Inflammatory macrophage (primary cell): ENCODE measurements at places on chromosomes 2 and 18.
A peak's percentile ranks its signal among the peaks of the same experiment; 100 is the strongest.

DNA sequence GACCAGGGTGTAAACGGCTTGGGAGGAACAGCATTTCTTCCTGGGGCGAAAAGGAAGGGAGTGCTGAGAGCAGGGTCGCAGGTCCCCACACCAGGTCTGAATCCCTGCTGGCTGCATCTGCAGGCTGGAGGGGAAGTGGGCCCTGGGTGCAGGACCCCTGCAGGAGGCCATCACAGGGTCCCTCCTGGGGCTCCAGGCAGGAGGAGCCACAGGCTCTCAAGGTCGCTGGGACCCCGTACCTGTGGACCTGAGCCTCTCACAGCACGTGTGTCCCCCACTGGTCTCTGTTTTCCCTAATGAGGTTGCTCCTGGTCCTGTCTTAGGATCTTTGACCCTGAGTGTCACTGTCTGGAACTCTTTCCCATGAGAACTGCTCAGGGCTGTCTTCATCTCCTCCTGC lies 147.8 kb upstream of the ZNF236 start:
- DNase-seq, result no peak

DNA sequence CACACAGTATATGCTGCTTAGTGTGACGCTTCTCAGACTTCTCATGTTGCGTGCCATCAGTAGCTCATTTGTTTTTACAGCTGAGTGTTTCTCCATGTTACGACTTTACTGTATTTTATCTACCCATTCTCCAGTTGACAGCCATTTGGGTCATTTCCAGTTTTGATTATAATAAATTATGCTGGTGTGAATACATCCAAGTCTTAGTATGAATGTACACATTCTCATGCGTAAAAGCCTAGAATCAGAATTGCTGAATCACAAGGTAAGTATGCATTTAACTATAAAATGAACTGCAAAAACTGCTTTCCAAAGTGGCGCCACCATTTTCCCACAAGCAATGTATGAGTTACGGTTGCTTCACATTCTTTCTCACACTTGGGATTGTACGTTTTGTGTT lies 184.2 kb upstream of the SLC35G4 start:
- no peak for DNase-seq

GRCh38 chr2:202317080-202317857 lies 51.7 kb downstream of the NOP58 start:
- no peak for DNase-seq

DNA sequence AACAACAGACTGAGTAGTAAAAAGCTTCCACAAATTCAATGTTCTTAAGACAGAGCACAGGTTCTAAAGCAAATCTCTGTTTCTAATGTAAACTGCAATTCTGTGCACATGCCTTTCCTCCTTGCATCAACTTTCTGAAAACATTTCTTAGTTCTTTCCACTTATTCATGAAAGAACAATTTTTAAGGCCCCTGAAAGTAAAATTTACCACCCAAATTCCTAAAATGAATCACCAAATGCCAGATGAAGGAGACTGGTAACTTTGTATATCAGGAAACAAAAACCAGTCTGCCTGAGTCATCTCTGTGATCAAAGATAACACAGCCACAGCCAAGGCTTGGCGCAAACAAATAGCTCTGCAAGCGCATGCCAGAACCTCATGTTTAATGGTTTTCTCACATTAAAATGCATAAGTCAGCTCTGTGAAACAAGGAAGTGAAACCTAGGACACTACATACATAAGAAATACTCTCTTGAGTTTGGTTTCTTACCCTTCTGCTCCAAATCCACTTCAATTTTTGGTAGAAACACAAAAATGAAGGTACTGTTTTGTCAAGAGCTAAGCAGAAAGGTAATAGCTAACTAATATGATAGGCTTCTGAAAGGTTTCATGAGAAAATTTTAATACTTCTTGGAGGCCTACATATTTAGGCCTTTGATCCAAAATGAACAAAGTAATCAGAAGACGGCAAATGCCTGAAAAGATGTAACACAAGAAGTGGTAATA lies 169.4 kb downstream of the THADA start:
- DNase-seq, result peak; percentile 94

- DNase-seq, result no peak
Measured at GRCh38 chr2:184091456-184091855, 506.9 kb upstream of the ZNF804A start.

GRCh38 chr2:190540048-190540447 lies 5.5 kb upstream of the NEMP2 start:
- DNase-seq, result no peak

DNA sequence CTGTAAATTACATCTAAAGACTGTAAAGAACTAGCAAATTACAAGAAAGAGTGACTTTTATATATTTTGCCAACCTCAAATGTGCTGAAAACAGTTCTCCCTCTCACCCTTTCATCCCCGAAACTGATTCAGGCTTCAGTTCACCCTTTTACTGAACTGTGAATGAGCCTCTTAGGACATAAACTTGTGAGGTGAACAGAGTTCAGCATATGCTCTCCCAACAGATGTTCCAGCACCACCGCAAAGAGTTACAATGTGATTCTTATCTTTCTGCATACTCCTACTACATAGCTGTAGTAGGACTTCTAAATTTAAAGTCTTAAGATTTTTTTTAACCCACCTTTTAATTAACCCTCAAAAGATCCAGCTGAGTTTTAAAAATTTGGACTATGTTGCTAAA lies 1.2 kb upstream of the ZCCHC2 start:
- DNase-seq, result no peak

DNA sequence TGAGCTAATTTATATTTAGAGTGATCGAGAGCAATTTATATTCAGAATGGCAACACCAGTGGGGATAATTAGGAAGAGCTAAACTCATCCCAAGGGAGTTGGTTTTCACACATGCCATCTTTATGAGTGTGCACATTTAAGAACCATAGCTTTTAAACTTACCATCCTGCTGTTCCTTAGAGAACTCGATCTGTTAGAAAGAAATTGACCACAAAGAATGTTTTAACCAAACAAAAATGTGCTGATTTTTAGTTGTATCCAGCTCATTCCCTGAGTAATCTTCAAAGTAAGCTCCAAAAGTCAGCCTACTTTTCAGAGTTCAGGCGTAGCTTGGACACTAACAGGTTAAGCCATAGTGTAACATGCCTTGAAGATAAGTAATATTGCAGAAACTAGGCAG lies 12.6 kb downstream of the MYL1 start:
- no peak for DNase-seq
